ENCODE measurements at places on chromosomes 13 and 19.

DNA sequence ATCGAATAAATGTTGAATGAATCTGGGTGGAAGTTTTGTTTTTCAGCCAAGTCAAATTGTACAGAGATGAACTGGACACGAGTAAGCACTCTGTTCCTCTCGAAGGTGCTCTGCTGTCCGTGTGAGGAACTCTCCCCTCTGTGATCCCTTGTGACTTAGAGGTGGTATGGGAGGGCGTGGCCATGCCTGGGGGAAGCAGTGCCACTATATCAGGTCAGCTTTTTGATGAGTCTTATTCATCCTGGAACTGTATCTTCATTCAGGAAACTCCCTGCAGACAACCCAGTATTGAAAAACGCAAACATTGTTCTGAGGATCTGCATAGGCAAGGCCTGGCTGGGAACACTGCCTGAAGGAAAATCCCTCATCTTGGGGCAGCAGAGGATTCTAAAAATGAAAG is 45.7 kb upstream of the FLT1 start:
- DNase-seq, result no peak

DNA sequence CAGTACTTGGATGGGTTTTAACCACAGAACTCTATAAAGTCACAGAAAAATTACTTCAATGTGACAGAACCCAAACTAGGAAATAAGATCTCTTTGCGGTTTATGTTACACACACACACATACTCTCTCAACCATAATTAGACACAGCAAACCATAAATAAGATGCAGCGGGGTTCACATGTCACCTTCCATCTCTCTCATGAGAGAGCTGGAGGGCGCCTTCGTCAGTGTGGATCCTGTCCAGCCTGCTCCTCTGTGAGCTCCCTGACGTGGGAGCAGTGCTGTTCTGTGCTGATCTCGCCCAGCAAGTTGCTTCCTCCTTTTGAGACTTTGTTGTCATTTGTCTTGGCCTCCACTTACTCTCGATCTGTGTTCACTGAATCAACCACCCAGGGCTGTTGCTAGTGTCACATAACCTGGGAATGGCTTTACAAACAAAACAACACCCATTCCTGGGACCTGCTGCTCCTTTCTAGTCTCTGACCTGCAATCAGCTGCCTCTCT is 204.9 kb upstream of the KL start:
- no peak for DNase-seq

DNA sequence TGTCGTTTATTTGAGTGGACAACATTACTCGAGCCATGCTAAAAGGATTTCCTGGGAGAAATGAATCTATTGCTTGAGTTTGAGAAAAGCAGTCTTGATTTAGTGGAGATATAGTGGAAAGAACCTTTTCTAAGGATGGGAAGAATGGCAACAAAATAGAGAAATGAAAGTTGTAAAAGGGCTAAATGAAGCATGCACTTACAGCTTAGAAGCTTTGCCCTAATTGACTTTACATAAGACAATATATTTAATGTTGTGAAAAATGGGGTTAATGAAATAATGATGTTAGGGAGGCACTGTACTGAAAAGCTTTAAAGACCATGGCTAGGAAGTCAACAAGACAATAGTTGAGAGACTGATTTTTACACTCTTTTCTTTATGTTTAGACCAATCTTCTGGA is 35.4 kb downstream of the SLC10A2 start:
- DNase-seq, result no peak

DNA sequence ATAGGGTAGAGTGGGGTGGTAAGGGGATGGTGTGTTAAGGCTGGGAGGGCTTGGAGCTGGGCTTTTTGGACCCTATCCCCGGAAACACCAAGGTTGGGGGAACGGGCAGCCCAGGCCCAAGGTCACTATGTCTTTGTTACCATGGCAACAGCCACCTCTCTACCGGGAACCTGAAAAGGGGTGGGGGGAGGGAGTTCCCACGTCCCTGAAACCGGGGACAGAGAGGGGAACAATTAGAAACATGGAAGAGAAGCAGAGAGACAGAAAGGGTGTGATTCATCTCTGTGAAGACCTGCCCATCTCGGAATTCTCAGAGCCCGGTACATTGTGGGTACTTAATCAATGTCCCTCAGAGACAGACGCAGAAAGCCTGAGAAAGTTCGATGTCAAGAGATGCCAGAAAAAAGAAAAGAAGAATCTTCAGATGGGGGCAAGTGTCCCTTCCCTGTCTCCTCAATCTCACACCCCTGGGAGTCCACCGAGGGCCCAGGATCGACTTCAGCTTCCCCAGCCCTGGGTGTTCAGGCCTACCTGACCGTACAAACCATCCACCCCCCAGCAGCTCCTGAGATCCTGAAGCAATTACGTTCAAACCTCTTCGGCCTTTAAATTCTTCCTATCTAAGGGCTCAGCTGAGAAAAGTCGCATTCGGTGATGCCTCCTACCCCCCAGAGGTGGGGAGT is 6.8 kb upstream of the LRFN1 start:
- DNase-seq, result no peak

DNA sequence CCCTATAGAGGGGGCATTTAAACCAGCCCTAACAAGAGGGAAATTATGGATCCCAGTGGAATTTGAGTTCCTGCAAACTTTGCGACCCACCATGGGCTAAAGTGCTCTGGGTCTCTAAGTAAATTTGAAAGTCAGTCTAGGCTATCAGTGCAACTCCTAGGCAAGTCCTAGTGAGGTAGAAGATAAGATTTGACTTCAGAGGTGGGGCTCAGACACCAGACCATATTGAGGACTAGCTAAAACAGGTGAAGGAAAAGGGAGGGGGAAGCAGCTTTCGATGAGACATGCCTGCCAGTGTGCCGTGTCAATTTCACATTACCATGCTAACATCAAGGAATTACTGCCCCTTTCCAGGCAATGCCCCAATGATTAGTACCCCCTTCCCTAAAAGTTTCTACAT is 38.4 kb downstream of the CD320 start:
- no peak for DNase-seq

DNA sequence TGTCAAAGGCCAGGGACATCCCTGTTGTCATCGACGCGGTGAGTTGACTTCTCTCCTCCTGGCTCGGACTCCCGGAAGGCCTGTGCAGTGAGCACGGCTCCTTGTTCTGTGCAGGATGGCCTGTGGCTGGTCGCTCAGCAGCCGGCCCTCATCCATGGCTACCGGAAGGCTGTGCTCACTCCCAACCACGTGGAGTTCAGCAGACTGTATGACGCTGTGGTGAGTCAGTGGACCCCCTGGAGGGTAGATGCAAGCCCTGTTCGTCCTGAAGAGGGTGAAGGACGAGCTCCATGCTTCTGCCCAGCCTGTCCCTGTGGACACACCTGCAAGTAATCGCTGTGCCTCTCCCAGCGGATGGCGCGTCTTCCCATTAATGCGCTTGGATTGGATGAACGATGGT is 19.2 kb downstream of the NAXD start:
- DNase-seq, result no peak

DNA sequence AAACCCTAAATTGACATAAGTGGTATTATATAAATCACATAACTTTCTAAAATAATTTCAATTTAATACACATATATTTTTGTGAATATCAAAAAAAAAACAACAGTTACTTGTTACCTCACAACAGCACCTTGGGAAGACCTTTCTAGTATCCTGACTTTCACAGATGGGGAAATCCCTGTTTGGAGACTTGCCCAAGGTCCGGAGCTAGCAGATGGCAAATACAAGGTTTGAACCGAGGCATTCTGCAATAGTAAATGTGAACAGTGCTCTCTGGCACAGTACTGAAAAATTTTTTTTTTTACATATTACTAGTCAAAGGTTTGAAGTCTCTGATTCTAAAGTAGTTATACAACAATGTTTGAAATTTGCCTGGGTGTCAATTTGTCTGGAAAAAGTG is 104.5 kb downstream of the SUCLA2 start:
- DNase-seq, result no peak

- DNase-seq, result no peak
Measured at GRCh38 chr13:113544071-113544891, 40.3 kb upstream of the TFDP1 start.

DNA sequence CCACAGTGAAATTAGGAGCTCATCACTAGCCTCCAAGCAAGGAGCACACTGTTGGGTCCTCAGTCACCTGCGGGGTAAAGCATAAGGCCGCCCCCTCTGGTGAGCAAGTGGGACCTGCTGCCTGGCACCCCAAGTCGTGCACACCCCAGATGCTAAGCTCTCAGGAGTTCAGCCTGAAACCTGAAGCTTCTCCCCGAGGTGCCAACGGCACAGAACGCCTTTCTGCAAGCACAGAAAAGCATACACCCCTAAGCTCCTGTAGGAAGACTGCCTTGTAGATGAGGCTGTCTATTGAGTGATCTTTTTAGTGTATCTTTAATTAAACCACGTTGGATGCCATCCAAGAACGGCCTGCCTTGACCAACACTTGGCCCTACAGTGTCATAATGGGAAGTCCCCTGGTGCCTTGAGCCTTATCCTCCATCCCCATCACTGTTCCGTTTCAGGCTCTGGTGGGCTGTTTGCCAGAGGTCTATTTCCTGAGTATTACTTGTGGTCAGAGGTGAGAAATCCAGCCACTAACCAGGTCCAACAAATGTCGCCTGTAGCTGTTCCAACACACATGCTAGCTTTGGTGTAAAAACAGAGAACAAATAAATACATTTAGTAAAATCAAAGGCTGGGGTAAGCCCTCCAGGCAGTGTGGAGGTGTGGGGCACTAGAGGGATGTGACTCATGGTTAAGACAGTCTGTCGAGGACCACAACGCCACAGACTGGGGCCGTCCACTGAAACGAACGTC is 44.8 kb downstream of the C13orf42 start:
- peak; percentile 80 for DNase-seq

GRCh38 chr19:31350693-31351055 is 1.4 kb upstream of the TSHZ3 start:
- no peak for DNase-seq

- no peak for DNase-seq
Measured at GRCh38 chr13:46320821-46321220, 66.2 kb downstream of the RUBCNL start.

DNA sequence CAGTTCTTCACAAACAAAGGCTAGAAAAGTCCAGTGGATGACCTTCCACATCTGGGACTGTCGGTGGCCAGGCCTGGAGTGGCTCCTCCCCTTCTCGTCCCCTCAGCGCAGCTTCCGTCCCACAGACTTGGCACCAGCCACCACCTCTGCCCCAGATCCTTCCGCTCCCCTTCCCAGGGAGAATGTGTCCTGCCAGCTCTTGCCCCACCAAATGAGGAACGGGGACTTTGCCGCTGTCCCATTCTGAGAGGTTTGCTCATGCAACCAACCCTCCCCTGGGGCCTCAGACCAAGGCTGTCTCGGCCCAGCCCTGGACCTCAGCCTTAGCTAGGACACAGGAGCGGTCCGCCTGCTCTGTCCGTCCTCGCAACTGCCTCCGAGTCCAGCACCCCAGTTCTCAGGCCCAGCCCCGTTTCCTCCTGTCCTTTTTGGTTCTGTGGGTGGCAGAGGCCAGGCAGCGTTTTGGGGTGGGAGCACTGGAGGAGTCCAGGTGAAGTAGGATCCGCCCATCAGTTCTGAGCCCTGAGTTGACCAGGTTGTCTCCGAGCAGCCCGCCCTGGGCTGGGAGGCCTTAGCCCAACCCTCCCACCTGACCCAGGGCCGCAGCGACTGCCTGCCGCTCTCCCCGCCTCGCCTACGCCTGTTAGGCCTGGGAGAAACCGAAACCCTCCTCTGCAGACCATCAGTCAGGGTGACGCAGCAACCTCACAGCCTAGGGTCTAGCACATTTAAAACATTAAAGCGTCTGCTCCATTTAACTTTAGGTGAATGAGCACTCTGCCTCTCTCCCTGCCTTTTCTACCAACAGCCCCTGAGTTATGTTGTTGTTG is 284.3 kb downstream of the FOXO1 start:
- DNase-seq, result peak; percentile 84

DNA sequence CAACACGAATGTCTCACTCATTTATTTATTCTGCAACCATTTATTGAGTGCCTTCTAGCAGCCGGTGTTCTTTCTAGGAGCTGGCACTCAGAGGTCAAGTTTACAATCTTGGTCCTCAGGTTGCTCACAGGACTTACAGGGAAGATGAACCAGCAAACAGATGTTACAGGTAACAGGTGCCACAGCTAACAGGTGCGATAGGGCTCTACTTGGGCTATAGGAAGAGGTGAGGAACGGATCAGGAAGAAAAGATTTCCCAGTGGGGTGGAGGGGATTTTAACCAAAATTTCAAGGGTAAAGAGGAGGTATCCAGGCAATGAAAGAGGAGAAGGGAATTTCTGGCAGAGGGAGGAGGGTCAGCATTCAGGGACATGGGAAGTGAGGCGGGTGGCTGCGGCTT is 87.3 kb upstream of the FARP1 start:
- no peak for DNase-seq

DNA sequence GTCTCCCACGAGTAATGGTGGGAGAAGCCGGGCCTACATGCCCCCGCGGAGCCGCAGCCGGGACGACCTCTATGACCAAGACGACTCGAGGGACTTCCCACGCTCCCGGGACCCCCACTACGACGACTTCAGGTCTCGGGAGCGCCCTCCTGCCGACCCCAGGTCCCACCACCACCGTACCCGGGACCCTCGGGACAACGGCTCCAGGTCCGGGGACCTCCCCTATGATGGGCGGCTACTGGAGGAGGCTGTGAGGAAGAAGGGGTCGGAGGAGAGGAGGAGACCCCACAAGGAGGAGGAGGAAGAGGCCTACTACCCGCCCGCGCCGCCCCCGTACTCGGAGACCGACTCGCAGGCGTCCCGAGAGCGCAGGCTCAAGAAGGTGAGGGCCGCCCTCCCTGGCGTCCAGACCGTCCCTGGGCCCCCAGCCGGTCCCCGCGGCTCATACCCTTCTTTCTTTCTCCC is 1.4 kb upstream of the USF2 start:
- no peak for DNase-seq

GRCh38 chr13:36875961-36876360 is 44.1 kb downstream of the SMAD9 start:
- no peak for DNase-seq

GRCh38 chr13:77422724-77423123 is 95.8 kb upstream of the MYCBP2 start:
- DNase-seq, result no peak

DNA sequence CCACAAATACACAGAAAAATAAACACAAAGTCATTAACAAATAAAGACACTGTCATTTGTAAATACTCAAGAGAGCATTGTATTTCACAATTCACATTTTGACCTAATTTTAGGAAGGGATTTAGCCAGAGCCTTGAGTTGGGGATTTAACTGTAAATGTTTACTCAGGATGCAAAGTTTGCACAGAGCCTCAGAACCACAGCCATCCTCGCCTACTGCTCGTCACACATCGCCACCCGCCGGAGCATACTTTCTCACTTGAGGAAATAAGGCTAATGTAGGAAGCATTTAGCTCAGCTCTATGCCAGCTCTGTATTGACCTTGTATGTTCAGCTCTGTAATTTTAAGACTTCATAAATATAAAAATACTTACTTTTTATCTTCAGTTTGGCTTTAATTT is 442.7 kb downstream of the OXGR1 start:
- DNase-seq, result no peak

DNA sequence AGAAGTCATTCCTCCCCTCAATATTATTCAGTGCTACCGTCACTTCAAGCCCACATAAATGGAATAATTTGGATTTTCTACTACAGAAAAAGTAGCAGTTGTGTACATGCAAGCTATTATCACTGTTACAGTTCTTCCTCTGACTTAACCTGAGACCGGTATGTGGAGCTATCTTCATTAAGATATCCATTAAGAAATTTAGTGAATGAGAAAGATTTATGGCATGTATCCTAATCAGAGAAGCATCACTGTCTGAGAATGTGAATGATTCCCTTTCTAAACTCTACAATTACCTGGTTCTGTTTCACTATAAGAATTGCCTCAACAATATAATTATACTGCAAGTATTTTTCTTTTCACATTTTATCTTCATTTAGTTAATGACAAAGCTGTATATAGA is 278.7 kb downstream of the KLF5 start:
- DNase-seq, result no peak

- no peak for DNase-seq
Measured at GRCh38 chr13:36173571-36174322, 40.6 kb downstream of the SOHLH2 start.

Data from vagina (tissue), 2 donors.